ENCODE measurements at places on chromosomes 13 and 19.

DNA sequence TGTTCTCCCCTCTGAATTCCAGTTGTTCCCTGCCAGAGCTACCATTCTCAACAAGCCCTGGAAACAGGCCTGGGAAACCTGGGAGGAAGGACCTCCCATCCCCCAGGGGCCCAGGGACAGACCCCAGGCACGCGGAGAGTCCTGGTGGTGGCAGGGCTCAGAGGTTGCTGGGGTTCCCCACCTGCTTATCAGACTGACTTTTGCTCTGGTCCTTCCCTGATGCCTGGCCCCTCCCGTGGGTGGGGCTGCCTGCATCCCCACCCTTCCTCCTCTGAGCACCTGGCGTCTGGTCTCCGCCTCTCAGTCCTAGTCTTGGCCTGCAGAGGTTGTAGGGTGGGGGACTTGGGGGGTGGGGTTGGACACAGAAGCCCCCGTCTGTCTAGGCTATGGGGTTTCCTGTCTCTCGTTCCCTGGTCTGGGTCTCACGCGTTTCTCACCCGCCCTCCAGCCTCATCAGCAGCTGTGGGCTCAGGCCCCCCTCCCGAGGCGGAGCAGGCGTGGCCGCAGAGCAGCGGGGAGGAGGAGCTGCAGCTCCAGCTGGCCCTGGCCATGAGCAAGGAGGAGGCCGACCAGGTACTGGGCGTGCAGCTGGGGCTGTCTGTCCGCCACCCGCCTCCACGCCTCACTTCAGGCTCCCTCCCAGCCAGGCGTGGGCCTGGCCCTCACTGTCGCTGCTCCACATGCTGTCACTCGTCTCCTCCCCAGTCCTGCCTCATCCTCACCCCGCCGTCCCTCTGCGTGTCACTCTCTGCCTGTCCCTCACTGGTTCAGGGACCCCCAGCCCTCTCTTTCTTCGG lies 13.6 kb downstream of the EPN1 start:
- DNase-seq = no peak

DNA sequence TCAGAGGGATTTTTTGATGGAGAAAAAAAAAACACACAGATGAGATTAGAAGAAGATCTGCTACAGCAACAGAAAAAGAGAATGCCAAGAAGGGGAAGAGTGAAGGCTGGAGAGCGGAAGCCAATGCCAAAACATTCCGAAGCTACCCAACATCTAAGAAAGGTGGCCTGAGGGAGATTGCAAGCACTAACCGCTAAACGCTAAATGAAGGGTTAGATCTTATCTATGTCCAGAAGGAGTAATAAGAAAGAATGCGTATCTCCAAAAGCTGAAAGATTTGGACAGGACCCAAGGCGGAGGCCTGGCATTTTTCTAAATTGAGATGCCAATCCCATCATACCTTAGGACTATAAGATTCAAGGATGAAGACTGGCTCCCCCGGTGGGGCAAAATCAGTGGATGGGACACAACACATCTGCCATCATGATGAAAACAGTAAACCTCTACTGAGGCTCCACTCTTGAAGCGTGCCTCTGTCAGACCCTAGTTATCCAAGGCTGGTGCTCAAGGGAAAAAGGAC lies 15.6 kb upstream of the HMGB1 start:
- no peak for DNase-seq

- no peak for DNase-seq
Observed at GRCh38 chr19:33766623-33767022, 30.0 kb upstream of the KCTD15 start.

- DNase-seq = no peak
Observed at GRCh38 chr13:30923418-30923817, 9.0 kb upstream of the TEX26 start.

DNA sequence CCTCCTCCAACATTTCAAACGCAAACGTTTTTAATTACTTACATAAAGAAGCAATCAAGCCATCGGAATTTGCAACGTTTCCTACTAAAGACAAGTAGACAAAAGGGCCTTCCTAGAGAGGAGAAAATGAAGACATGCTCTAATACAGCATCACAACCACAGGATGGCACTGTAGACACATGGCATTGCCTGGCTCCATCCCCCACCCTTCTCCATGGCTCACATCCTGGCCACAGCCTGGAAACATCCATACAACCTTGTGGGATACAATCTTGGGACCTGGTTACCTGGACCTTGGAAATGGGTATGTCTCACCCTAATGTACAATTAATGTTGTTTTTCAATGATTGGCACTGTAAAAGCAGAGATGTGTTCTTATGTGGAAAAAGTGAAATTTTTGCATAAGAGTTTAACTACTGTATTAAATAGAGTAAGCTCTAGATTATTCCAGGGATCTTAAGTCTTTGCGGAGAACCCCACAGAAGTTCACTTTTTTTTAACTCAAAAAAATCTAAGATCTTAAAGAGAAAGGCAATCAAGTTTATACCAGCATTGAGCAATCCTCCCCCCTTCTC lies 21.5 kb downstream of the EBPL start:
- no peak for DNase-seq

DNA sequence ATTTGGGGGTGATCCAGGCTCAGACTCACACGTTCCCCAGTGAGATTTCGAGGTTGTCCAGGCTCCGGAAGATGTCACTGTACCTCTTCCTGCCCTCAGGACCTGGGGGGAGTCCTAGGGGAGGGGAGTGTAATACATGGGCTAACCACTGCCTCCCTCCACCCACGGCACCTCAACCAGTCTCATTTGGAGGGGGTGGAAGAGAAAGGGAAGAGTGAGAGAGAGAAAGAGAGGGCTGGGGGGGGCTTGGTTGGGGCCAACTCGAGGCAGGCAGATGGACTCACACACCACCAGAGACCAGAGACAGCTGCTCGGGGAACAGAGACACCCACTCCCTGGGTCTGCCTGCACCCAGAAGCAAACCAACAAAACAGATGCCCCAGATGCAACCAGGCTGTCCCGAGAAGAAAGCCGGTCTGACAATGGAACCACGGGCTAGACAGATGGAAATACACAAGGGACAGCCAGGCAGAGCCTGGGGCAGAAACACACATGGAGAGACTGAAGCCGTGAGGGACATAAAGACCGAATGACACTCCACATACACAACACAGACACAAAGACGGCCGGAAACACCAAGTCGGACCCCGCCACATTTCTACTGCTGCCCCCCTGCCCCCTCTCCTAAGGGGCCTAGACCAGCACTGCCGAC lies 825 bp downstream of the GMIP start:
- no peak for DNase-seq

- DNase-seq = no peak
Observed at GRCh38 chr19:15251010-15251748, 18.9 kb upstream of the EPHX3 start.

DNA sequence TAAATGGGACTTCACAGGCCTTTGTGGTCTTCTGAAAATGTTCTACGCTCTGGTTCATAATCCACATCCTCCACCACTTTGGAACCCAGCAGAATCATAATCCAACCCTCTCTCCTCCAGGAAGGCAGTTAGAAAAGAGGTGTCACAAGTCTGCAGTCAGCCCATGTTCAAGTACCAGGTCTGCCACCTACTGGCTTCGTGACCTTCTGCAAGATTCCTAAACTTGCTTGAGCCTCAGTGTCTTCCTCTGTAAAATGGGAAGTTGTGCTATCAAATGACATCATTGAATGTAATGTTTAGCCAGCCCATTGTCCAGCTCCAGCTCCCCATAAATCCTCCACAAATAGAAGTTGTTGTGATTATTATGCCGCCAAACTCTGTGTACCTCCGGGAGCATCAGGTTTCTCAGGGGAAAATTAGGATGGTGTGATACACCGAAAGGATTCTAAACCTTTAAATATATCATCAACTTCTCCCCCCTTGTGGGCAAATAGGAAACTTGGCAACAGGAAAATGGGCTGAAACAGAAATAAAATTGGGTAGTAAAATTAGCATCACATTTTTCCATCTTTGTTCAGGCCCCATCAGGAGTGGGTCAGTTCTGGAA lies 109.7 kb downstream of the NUFIP1 start:
- no peak for DNase-seq

- DNase-seq = no peak
Observed at GRCh38 chr19:9793071-9793591, 24.6 kb upstream of the ZNF846 start.

GRCh38 chr13:25766991-25767390 lies 284.8 kb downstream of the SHISA2 start:
- no peak for DNase-seq

DNA sequence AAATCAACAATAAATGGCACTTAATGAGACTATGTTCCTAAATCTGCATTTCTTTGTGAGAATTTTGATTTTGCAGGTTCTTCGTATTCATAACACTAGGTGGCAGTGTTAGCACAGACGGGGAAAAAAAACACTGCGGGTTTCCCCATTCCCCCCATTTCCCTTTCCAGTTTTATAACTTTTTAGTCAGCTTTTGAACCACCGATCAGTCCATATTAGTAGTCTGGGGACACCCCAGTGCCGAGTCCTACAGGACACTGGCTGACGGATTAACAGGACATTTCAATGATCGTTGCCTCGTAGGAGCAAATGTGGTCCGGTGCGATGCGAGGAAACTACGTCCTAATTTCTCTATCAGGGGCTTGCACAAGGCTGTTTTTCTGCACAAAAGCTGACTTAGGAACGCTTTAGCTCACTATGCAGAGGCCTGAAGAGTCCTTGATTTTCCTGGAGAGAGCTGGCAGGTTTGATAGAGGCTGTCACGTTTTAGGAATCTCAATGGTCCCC lies 234.3 kb downstream of the LMO7 start:
- DNase-seq = no peak

- DNase-seq = no peak
Observed at GRCh38 chr19:7865262-7865911, 8.8 kb downstream of the PRR36 start.

GRCh38 chr13:36907266-36907665 lies 12.8 kb downstream of the SMAD9 start:
- DNase-seq = no peak

- no peak for DNase-seq
Observed at GRCh38 chr13:108427355-108427754, 157.8 kb downstream of the TNFSF13B start.

DNA sequence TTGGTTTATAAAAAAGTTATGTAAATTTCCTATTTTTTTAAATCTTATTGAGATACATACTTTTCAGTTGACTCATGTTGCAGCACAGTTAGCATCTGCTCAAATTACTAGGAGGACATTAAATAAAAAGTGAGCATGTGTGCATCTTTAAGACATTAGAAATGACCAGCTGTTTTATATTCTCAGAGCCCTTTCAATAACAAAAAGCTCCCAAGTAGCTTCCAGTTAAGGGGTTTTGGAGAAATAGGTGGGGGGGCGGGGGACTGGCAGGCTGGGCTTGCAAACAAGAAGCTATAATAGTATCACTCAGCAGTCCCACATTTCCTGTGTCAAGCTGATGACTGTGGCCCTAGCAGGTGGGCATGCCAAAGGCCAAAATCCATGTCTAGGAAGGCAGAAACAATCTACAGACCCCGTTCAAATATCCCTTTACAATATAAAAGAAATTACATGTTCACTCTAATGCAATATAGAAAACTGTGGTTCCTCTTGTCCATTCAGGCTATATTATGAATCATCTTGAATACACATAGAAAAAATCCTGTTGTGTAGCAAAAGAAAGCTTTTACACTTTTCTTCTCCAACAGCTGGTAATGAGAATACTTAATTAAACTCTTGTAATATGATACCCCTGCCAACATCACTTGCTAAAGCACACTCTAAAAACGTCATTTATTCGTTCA lies 1713.2 kb upstream of the SLC10A2 start:
- DNase-seq = no peak

- DNase-seq = no peak
Observed at GRCh38 chr19:40908976-40909375, 26.9 kb upstream of the CYP2A7 start.

DNA sequence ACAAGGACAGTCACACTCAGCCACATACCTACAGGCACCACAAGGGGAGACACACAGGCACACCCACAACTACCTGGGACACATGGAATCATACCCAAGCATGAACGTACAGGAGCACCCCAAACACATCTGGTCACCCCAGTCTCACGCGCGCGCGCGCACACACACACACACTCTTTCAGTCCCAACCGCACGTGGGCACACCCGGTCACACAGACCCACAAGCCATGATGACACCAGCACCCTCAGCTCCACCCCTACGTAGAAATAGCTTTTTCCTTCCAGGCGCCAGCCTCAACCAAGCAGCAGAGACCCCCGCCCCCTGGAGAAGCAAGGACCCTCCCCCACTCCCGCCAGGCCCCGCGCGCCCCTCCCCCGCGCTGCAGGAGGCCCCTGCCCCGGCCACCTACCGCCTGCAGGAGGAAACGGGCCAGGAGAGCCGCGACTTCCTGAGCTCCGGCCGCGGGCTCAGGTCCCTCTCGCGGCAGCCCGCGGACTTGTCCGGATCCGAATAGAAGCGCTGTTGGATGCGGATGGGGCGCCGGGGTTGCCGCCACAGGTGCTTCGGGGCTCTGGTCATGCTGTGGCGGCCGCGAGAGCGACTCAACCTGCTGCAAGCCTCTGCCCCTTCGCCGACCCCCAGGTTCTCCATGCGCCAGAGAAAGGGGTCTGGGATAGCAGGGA lies 6.4 kb upstream of the PDE4C start:
- no peak for DNase-seq

All from glomerular endothelial cell (primary cell).